ENCODE measurements at places on chromosomes 1 and 21. TPM values are rescaled to one million over a fixed set of nuclear protein-coding genes. Genes with fewer than 3 reads are reported as not detected.

GRCh38 chr1:77642941-77643340, 39.5 kb downstream of the ZZZ3 start:
- DNase-seq, result no peak

DNA sequence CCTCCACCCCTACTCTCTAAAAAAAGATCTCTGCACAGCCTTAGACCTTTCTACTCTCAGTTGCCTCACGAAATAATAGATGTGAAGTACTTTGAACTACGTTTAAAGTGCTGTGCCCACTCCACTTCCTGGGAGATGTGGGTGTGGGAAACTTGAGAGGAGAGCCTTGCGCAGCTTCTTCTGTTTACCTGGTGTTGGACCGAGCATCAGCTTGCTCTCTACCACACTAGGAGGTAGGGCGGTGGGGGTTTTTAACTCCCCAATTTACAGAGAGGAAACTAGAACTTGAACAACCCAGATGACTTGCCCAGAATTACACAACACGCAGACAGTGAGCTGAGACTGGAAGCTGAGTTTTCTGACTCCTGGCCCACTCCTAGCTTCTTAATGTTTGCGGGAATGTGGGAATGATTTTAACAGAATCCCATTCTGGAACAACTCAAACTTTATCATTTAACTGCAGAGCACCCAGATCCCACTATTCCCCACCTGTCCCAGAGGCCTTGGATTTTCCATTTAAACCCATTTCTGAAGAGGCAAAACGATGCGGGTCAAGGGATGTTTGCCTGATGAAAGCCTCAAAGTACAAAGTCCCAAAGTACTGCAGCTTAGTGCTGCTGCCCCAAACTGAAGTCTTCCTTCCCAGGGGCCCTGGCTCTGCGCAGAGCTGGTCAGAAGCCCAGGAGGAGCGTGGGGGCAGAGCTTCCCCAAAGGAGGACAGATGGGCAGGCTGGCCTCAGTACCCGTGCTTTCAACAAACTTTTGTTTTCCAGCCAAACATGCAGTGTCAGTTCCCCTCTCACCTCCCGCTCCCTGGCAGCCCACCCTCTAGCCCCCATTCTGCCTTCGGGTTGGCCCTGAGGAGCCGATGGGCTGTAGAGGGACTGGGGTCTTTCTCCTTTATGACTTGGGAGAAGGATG, 19.0 kb downstream of the BTG2 start:
- peak; percentile 83 for DNase-seq

- DNase-seq, result no peak
Observed at GRCh38 chr21:42705346-42705745, 51.9 kb downstream of the PDE9A start.

DNA sequence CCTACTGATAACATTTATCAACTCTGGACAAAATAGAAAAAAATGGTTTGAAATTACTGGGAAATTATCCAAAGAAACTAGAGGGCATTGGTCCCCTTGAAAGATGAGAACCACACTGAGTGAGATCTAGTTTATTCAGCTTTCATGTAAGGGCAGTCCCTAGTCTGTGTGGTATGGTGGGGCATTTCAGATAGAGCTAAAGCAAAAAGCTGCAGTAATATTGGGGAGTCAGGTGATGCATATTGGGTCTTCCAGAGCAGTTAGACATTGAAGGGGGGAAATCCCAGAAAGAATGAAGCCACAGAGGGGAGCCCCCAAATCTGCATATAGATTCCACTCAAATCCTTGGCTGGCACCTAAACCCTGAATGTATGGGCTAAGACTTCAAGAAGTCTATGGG, 347.7 kb upstream of the POU3F1 start:
- no peak for DNase-seq

GRCh38 chr1:223129229-223129901, 13.7 kb downstream of the TLR5 start:
- peak; percentile 90 for DNase-seq

DNA sequence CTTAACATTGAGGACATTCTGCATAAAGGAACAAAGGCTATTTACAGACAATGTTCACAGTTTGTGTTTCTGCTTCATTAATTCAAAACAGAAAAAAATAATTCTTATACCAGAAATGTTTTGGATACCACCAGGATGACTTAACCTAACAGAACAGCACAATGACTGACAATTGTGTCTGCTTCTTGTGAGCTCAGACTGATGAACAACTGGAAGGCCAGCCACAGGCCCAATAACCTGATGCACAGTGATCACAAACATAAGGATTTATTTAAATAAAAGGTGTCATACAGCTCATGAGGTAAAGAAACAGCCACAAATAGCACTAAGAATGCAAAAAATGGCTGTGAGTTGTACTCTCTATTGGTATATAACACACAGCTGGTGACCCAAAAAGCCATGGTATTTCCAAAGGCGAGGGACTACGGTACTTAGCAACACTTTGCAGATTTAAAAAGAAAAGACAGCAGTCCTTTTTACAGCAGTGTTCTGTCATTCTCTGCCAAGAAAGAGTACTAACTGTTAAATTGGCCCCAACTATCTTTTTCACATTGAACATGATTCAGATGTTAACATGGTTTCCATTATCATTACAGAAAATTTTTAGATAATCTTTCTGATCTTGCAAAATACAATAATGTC, 32.1 kb upstream of the DDAH1 start:
- no peak for DNase-seq

SELE gene
- not detected for total RNA-seq

DNA sequence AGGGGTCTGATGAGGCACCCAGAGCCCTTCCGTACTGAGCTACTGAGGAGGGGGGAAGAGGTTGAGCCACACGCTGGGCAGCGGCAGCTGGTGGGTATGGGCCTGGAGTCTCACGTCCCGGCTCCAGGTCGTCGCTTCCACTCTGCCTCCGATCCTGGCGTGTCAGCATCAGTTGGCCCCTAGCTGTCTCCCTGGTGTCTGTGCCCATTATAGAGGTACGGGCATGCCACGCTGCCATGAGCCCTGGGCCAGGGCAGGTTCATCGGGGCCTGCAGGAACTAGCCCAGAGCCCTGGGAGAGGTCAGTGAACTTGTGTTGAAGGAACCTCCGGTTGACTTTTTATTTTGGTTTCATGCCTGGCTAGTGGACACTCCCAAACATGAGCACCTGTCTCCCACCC, 18.2 kb downstream of the COQ8A start:
- no peak for DNase-seq

GRCh38 chr21:32921632-32922230, 104.0 kb upstream of the OLIG2 start:
- peak; percentile 79 for DNase-seq

- DNase-seq, result no peak
Observed at GRCh38 chr1:47201179-47201578, 11.3 kb upstream of the PDZK1IP1 start.

C1orf210 gene
- not detected for total RNA-seq

- DNase-seq, result no peak
Observed at GRCh38 chr1:52426371-52426770, 22.0 kb downstream of the PRPF38A start.

DNA sequence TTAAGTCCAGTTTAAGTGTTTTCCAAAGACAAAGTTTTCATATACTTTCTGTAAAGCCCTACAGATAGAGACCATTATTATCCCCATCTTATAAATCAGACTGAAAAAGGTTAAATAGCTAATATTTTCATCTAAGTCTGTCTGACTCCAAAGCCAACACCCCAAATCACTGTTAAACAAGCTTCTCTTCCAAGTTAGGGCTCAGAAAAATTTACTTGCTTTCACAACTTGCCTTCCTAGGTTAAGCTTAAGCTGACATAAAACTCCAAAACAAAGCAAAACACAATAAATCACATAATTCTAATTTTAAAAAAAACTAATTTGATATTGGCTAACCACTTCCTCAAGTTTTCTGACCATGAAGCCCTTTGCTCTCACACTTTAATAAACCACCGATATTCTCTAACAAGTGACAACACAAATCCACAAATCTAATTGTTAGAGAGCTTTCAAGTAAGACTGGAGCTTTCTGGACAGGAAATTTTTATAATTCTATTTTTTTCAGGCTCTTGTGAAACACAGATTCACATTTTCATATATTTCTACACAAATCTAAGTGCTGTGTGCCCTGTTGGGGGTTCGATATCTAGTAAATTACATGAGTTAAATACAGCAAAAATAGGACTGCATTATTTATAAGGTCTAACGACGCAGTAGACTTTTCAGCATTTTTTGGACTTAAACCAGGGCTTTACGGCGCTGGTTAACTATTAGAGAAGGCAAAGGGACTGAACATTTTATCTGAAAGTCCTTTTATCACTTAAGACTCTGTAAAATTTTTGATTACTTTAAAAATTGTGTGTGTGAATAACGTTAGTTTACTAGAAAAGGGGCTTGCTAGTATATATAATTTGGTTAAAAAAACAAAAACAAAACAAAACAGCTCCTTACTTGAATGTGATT, 2.1 kb downstream of the GNG12 start:
- no peak for DNase-seq

LAMB3 gene
- total RNA-seq, result 20.3 TPM

GRCh38 chr1:205923651-205924459, 19.4 kb downstream of the SLC26A9 start:
- no peak for DNase-seq

DNA sequence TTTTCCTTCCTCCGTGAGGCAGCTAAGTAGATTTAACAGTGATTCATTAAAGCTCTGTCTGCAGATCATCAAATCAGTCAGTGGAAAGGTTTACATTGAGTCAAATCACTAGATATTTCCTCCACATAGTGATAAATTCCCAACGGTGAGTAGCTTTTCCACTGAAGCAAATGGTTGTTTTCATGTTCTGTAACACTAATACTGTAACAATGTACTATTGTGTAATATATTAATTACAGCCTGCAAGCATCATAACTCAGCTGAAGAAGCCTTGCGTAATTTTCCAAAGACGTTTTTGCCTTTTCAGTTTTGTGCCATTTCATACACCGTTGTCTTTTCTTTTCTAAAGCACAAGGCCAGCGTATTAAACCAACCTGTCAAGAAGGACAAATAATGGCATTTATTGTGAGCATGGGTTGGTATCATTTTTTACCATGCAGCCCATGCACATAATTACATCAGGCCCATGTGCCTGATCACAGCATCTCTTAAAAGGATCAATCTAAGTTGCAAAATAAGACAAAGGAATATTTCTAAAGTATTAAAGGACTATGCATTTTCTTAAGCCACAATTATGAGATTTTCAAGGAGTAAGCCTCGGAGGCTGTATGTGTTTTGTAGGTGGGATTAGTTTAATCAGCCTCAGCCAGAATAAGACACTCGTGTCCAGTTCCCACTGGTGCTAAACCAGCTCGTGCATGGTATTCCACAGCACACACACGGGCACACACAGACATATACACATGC, 16.7 kb upstream of the PDE9A start:
- no peak for DNase-seq

GRCh38 chr1:83029050-83029449, 969.9 kb downstream of the TTLL7 start:
- DNase-seq, result no peak

NHLH1 gene
- total RNA-seq, result 0.54 TPM

DNA sequence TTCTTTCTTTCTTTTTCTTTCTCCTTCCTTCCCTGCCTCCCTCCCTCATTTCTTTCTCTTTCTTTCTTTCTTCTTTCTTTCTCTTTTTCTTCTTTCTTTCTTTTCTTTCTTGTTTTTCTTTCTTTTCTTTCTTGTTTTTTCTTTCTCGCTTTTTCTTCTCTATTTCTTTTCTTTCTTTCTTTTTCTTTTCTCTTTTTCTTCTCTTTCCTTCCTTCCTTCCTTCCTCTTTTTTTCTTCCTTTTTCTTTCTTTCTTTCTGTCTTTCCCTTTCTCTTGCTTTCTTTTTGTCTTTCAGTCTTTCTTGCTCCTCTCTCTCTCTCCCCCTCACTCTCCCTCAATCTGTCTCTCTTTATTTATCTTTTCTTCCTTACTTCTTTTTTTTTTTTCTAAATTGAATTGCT, 472.0 kb upstream of the CHRM3 start:
- no peak for DNase-seq

HLX gene
- total RNA-seq, result 5.7 TPM

- DNase-seq, result no peak
Observed at GRCh38 chr1:177984136-177984525, 14.3 kb upstream of the SEC16B start.

GRCh38 chr1:78072216-78072615, 26.4 kb downstream of the GIPC2 start:
- DNase-seq, result no peak

- no peak for DNase-seq
Observed at GRCh38 chr1:39654291-39654690, 14.8 kb upstream of the HEYL start.

- DNase-seq, result no peak
Observed at GRCh38 chr1:6985549-6986276, 200.5 kb downstream of the CAMTA1 start.

GRCh38 chr1:211908453-211908852, 77.9 kb upstream of the LPGAT1 start:
- DNase-seq, result no peak

- peak; percentile 78 for DNase-seq
Observed at GRCh38 chr1:51569284-51570062, 47.4 kb upstream of the OSBPL9 start.

- no peak for DNase-seq
Observed at GRCh38 chr1:101613546-101613945, 376.7 kb downstream of the S1PR1 start.

APP gene
- total RNA-seq, result 75.8 TPM

GRCh38 chr21:36055551-36055950, 4.8 kb downstream of the SETD4 start:
- DNase-seq, result no peak

DNA sequence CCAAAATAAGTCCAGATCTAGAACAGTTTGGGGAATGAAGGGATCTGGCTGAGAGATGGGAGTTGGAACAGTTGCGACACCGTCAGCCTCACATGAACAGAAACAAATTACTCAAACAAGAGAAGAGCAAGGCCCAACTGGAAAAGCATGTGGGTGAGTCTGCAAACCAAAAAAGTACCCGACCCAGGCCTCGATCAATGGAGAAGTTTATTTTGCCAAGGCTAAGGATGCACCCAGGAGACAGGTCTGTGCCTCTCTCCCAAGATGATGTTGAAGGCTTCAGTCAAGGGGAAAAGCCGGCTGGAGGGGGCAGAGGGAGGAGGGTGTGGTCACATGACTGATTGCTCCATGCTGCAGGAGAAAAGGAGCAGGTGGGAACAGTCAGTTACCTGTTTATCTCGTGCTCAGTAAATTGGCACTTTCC, 42.3 kb downstream of the KRTAP10-1 start:
- no peak for DNase-seq

DNA sequence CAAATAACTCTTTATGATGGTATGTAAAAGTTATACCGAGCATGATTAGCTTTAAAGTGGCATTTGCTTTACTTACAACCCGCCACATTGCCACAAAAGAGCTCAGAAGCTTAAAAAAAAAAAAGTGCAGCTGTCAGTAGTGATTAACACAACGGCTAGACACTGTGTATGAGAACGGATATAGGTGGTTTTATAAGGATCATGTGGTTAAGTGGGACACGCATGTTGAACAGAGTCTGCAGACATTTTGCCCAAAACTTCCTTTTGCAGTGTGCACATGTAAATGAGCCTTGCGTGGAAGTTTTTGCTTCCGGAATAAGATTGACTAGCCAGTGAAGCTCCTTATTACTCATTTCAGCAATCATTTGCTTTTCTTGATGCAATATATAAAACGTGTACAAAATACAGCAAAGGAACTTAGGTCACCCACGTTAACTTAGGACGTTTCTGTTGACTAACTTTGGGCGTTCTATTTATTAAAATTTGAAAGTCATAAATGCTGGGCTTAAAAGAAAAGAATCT, 58.7 kb upstream of the RGS1 start:
- peak; percentile 89 for DNase-seq
